Heart right ventricle (tissue), 16 donors: ENCODE measurements at places on chromosomes 6 and 20. TPM values are rescaled to one million over a fixed set of nuclear protein-coding genes. Genes with fewer than 3 reads are reported as not detected.

DNA sequence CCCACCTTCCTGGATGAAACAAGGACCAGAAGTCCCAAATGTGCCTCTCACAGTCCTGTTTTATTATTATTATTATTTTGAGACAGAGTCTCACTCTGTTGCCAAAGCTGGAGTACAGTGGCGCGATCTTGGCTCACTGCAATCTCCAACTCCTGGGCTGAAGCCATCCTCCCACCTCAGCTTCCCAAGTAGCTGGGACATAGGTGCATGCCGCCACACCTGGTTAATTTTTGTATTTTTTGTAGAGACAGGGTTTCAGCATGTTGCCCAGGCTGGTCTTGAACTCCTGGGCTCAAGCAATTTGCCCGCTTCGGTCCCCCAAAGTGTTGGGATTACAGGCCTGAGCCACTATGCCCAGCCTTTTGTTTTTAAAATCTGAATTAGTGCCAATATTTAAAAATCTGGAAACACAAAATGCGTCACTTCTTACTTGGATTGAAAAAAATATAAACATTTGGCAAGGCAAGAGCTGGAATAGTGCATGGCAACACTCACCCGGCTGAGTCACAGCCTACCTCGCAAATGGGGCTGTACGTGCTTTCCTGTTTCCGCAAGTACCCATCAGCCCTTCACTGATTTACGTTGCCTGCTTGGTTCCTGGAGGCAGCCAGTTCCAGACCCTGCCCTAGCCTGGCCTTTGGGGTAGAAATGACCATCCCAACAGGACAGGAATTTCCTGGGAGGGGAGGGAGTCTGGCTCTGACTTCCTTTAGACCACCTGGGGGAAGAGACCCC is 6.3 kb downstream of the SDCBP2 start:
- DNase-seq: peak; percentile 68

DNA sequence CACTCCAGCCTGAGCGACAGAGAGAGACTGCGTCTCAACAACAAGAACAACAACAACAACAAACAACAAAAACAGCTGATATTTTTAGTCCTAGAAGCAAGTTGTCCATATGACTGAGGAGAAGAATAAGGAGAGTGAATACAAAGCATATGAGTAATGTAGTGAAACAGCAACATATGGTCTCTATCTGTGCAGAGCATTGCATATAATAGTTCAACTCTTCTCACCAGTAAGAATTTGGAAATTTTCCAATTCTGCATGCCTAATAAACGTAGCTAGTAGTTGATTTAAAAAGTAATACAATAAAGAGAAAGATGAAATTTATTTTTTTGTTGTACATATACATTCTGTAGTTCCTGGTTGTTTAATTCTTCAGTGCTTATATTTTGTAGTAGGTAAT is 129.7 kb upstream of the FAM83B start:
- DNase-seq: no peak

PNISR gene
- polyA plus RNA-seq: 17.8 TPM

NKAPL gene
- 9.7 TPM for polyA plus RNA-seq
